Cerebellar nuclear complex (tissue), 1 donor: ENCODE measurements at places on chromosomes 4 and X.
A peak's percentile ranks its signal among the peaks of the same experiment; 100 is the strongest.

DNA sequence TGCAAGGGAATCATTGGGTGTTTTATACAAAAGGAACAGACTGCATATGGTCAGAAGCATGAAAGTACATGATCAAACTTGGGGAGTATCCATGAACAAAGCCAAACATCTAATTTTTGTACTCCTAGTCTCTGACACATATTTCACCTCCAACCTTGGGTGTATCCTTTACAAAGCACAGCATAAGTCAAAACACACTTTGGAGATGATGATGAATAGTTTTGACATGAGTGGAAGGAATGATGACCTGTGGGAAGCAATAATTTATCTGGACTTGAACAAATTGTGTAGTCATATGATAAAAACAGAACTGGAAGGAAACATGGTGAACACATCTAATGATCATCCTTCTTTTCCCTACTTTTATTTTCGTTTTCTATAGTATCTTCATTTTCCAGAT, 108.7 kb upstream of the PLS3 start:
- DNase-seq, result no peak

GRCh38 chrX:10360116-10360515, 203.3 kb downstream of the CLCN4 start:
- DNase-seq, result peak; percentile 23

DNA sequence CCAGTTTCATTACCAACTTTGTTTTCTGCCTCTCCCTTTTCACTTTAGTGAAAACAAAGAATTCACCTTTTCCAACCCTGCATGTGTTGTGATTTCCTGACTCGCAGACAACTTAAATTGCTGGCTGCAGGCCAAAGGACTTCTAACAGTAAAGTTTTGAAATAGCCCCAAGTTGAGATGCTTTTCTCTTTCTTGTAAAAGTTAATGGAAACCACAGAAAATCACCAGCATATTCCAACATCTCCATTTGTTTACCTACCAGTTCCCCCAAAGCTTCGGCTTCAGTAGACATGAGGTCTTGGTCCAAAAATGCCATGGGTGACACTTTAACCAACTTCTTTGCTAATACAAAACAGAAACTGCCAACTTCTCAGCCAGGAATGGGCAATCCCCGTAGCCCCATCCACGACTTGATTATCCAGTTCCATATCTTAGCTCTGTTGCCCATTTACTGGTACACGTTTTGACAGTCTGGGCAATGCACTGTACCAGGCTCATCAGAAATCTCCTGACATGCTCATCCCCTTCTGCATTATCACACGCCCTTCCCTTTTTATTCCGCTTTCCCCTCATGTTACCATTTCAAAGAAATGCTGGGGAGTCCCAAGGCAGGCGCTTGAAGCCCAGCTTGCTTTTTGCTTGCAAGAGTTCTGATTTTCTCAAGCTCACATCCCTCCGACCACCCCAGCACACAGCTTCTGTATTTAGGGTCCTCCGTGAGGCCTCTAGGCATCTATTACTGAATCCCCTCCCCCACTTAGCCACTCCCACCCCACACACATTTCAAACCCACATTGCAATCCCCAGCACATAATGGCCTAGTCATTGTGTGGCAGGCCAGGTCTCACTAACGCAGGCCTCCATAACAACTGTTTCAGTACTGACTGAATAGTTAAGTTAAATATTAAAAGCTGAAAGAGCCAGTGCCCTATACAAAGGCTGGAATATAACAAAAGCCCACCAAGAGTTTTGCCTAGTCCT, 137.9 kb upstream of the S100G start:
- no peak for DNase-seq

DNA sequence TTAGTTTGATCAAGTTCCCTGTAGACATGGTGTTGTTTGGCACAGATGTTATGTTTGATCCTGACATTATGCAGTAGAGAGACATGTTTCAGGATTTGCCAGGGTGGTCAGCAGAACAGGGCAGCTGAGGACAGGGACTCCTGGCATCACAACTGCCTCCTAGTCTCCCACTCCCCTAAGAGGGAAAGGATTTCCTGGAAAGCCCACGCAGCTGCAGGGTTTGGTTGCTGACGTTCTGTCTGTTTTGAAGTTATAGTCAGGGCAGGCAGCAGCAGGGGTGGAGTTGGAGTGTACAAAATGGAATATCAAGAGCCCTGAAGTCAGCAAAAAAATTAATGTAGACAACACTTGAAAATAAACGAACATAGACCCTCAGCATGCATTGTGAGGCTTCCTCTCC, 125.4 kb downstream of the CPE start:
- no peak for DNase-seq

DNA sequence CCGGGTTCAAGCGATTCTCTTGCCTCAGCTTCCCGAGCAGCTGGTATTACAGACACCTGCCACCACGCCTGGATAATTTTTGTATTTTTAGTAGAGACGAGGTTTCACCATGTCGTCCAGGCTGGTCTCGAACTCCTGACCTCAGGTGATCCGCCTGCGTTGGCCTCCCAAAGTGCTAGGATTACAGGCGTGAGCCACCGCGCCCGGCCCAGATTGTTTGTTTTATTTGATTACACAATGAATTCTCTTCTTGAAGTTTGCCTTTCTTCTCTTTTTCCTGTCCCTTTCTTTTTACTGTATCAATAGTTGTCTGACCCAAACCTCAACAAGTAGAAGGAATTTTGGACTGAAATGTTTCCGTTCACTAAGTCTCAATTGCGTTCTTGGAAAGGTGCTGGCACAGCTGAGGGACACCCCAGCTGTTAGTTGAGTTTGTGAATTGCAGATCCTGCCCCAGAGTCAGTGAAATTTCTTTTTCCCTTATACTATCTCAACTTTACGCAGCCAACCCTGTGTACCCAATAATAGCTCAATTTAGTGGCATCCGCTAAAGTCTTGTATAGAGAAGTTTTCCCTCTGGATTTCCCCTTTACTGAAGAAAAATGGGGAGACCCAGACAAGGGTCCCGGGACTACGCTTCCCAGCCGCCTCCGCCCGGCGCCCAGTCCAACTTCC, 639 bp upstream of the MTM1 start:
- DNase-seq, result no peak

- no peak for DNase-seq
These were observed 41.6 kb upstream of the LAS1L start for GRCh38 chrX:65576160-65576559.

DNA sequence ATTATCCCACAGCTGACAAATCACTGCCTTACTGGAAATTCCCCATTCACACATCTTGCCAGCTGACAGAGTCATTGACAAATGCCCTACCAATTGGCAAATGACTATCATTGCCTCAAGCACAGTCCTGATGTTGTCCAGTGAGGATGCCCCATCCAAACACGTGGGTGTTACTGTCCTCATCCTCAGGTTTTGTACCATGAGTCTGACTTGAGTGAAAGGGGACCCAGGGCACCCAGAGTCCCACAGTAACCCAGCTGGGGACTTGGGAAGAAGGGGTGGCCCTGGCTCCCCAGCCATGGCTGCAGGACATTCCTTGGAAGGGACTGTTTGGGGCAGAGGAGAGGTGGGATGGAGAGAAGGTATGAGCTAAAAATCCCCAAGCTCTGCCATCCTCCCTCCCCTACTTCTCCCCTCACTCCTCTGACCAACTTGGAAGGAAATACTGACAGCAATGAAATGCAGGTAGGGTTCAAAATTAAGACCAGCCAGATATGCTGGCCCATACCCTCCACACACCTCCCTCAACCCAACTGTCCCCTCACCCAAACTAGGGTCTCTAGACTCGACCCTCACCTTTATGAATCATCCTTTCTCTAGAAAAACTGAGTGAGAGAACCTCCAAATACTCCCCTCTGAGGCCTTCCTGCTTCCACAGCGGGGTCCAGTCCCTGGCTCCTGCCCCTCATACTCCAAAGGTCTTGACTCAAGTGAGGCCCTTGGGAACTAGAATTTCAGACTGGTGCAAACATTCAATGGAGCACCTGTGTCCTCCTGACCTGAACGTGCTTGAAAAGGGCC, 5.1 kb downstream of the TIMP1 start:
- no peak for DNase-seq

- DNase-seq, result no peak
These were observed 60.2 kb upstream of the GPC4 start for GRCh38 chrX:133475521-133475920.

DNA sequence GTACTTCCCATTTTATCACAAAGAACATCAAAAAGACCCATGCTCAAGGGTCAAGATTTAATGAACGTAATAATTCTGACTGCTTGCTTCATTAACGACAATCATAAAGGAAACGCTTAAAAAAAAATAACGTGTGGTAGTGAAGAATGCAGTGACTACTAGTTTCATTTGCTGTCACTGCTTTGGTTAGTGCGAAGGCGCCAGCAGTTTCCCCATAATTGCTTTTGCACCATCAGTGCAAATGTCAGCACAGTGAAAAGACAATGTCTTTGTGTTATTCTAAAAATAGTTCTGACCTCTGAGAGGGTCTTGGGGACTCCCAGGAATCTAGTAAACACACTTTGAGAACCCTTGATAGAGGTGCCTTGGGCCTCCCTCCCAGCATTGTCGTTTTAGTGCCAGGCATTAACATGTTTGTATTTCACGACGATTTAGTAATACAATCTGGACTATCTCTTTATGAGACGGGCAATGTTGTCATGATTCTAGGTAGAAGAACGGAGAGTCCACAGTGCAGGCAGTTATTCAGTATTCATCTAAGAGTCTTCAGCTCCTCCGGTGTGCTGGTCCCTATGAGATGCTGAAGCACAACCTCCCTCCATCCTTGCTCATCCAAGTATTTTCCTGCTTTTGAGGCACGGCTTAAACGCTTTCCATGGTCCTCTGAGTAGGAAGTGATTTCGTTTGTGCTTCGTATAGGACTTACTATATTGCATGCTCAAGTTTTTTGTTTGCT, 71.0 kb downstream of the AFF1 start:
- DNase-seq, result no peak

DNA sequence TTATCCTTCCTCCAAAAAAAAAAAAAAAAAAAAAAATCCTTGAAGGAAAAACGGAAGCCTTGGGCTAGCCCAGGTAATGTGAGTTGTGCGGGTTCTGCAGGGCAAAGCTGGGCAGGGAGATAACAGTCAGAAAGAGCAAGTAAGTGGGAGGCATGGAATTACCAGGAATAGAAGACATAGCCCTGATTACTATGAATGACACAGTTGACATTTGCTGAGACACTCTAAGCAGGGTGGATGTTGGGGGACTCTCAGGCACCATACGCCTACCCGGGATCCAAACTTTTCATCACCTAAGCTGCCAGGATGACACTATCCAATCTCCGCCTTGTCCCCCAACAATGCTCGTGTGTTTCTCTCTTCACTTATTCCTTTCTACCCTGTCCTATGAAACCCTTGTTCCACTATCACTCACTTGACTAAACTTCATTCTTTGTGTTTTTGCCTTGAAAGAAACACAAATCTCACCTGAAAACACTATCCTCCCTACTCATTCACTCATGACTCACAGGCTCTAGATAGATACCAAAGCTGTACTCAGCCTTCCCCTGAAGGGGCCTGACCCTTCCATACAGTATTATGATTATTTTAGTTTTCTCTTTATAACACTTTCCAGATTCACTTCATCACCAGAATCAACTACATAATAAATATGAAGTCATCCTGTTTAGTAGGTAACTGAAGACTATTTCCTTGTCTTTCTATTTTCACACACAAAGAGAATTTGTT, 158.4 kb downstream of the INPP4B start:
- no peak for DNase-seq

GRCh38 chr4:176902710-176903323, 110.1 kb upstream of the VEGFC start:
- no peak for DNase-seq
